Stomach (tissue), 19 donors: ENCODE measurements at places on chromosomes 5 and 9. TPM values are rescaled to one million over a fixed set of nuclear protein-coding genes. Genes with fewer than 3 reads are reported as not detected.

The TMED9 gene
- 9.3 TPM for total RNA-seq

The SLC36A3 gene
- total RNA-seq, result not detected

The LHX6 gene
- total RNA-seq, result 5.3 TPM

The DNAI1 gene
- 1.0 TPM for total RNA-seq

The IFNB1 gene
- total RNA-seq, result not detected

The TMOD1 gene
- 32.7 TPM for total RNA-seq

The SH3GL2 gene
- 4.5 TPM for total RNA-seq

The ORM1 gene
- not detected for total RNA-seq

The PRXL2C gene
- 12.1 TPM for total RNA-seq

The KIAA0825 gene
- 4.9 TPM for total RNA-seq

The GTF2H2C gene
- total RNA-seq, result 17.4 TPM

The DCANP1 gene
- 0.55 TPM for total RNA-seq

The GFPT2 gene
- 19.8 TPM for total RNA-seq

The HAPLN1 gene
- 1.3 TPM for total RNA-seq

The IL11RA gene
- 29.0 TPM for total RNA-seq

The NDOR1 gene
- total RNA-seq, result 49.0 TPM

The PCDHB7 gene
- total RNA-seq, result 0.72 TPM

The GHR gene
- total RNA-seq, result 10.1 TPM

The RANBP17 gene
- total RNA-seq, result 17.0 TPM

The PCDHGA12 gene
- 7.4 TPM for total RNA-seq

The FOXI1 gene
- not detected for total RNA-seq

The C1QTNF2 gene
- 0.45 TPM for total RNA-seq

The HEMGN gene
- not detected for total RNA-seq

The OBP2B gene
- total RNA-seq, result not detected

The LHX3 gene
- total RNA-seq, result not detected
